SJCRH30 (cell line): ENCODE measurements at places on chromosomes 11 and 22.
A peak's percentile ranks its signal among the peaks of the same experiment; 100 is the strongest.

DNA sequence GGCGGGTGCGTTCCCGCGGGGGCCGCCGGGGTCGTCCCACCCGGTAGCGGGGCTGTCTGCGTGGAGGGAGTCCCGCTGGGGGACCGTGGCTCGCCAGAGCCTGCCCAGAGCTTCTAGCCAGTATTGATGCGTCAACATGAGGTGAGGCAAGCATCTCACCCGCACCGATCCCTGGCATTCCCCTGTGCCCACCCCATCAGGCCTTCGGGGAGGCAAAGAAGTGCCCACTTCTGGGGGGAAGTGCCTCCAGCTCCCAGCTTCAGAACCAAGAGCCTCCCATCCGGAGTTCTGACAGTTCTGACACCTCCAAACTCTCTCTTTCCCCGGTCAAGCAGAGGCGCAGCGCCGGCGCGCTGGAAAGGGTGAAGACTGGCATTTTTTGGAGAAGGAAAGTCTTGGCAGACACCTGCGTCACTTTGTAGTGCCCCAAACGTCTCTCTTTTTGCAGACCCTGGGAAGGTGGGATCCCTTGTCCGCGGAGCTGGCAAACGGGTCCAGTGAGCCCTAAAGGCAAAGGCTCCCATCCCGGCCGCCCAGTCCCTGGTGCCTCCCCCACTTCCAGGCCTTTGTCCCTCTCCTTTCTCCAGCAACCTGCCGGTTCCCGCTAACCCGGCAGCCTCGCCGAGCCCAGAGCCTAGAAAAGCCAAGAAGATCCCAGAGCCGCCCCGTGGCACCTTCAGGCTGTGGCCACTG, 3.2 kb upstream of the PAX6 start:
- DNase-seq = no peak

- DNase-seq = no peak
These were observed 99.2 kb downstream of the STIM1 start for GRCh38 chr11:3954448-3955298.

- DNase-seq = peak; percentile 30
These were observed 37.7 kb downstream of the NTM start for GRCh38 chr11:131408025-131408640.

GRCh38 chr11:73163638-73164174, 21.6 kb upstream of the FCHSD2 start:
- no peak for DNase-seq

GRCh38 chr11:87660926-87661660, 514.1 kb downstream of the RAB38 start:
- DNase-seq = no peak

GRCh38 chr11:111548525-111548924, 8.0 kb downstream of the LAYN start:
- no peak for DNase-seq

DNA sequence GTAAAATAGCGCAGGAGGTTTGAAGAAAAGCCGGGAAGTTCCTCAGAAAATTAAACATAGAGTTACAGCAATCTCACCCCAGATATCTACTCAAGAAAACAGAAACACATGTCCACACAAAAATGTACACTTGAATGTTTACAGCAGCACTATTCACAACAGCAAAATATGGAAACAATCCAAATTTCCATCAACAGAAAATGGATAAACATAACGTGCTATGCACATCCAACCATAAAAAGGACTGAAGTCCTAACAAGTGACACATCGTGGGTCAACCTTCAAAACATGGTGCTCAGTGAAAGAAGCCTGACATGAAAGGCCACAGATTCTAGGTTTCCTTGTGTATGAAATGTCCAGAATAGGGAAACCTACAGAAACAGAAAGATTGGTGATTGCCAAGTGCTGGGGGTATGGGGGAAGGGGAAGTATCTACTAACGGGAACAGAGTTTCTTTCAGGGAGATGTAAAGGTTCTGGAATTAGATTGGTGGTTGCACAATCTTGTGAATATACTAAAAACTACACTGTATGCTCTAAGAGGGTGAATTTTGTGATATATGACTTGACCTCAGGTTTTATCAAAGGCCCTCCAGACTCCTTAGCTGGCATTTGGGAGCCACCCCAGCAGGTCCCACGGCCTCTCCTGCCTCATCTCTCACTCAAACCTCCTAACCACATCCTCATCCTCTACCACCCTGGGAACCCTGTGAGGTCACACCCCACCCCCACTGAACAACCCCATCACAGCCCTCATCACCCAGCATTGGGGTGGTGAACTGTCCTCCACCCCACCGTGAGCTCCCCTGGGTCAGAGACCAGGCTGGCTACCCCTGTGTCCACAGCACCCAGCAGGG, 69.2 kb upstream of the PRR5 start:
- no peak for DNase-seq

- no peak for DNase-seq
These were observed 6.1 kb downstream of the CLDN5 start for GRCh38 chr22:19517919-19518611.

GRCh38 chr11:82864268-82864667, 36.0 kb downstream of the PRCP start:
- peak; percentile 53 for DNase-seq

- no peak for DNase-seq
These were observed 162.4 kb upstream of the B3GAT1 start for GRCh38 chr11:134574425-134574824.

- no peak for DNase-seq
These were observed 46.6 kb upstream of the MMP7 start for GRCh38 chr11:102577182-102577581.
